ENCODE measurements at places on chromosomes 16 and 17.
A peak's percentile ranks its signal among the peaks of the same experiment; 100 is the strongest.

DNA sequence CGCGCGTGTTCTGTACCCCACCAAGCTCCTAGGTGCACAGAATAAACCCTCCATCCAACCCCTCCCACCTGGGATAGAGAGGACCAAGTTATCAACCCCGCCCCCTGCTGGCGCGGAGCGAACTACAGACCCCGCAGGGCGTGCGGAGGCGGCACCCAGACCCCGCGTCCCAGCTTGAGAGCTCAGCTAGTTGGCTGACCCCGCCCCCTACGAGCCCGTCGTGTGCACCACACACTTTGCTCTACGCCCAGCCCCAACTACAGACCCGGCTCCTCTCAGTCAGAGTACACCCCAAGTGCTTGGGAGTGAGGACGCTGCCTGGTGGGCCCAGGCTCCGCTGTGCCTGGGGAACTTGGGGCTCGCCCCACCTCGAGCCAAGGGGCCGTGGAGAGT lies 1.5 kb downstream of the GRIN2A start:
- no peak for DNase-seq

GRCh38 chr17:72962106-72962505 lies 130.4 kb downstream of the SLC39A11 start:
- no peak for DNase-seq

DNA sequence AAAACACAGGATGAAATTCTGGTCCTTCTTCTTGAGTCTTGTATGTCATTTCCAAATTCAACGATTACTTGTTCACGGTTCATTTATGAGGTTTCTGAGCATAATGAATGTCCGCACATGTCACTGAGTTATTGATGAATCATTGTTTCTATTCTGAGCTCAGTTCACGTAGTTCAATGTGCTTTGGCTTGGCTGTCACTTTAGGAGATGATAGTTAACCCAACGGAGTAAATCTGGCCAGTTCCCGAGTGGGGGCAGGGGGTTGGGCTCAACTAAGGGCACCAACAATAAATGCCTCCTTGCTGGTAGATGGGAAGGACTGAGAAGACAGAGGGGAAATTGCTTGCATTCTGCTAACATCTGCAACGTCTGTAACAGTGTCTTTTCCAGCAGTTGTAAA lies 239.4 kb upstream of the HSBP1 start:
- no peak for DNase-seq

GRCh38 chr16:25625620-25626019 lies 66.1 kb upstream of the HS3ST4 start:
- no peak for DNase-seq

DNA sequence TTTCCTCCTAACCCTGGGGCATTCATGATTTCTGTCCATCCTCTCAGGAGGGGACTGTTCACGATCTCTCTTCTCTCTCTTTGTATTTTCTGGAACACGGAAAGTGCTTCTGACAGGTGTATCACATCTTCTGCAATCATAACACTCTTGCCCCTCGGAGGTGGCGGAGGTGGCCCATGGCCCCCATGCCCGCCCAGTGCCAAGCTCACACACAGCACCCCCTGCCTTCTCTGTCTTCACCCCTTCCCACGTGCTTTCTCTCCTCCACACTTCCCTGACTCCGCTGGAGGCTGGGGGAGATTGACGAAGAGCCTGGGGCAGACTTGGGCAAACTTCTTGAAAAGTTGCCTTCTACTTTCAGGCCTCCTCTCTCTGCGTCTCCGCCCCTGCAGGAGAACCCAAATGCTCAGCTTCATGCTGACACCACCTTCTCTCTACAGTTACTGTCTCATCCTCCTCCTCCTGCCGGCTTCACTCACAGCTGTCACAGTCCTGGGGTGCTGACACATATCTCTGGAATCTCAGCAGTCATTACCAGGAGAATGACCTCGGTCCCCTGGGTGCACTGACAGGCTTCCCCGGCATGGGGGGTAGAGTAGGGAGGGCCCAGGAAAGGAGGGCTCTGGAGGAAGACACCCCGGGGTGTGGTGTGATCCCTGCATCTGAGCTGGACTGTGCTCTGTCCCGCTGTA lies 127.1 kb downstream of the ENGASE start:
- no peak for DNase-seq

GRCh38 chr17:78001612-78002011 lies 43.1 kb downstream of the TNRC6C start:
- DNase-seq, result no peak

DNA sequence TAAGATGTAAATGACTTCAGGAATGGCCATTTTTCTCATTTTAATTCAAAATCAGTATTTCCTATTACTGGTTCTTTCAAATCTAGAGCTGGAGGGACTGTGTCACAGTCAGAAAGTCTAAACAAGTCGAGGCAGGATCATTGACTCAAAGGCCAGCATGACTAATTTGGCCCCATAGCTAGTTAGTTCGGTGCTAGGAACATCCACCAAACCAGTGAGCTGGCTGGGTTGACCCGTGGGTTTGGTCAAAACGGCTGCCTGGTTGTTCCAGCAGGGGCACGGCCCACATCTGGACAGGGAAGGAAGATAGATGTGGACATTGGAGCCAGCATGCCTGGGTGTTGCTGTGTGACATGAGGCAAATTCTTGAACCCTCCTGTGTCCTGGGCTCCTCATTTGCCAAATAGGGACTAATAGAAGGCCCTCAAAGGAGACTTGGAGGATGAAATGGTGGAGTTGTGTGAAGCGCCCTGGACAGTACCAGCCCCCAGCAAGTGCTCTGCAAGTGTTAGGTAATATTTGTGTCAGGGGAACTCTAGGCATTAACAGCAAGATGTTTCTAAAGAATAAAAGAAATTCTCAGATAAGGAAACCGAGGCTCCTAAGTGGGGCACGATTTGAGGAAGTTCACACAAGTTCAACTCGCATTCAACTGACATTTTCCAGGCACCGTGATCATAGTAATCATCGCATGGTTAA lies 46.2 kb downstream of the MEOX1 start:
- DNase-seq, result no peak

DNA sequence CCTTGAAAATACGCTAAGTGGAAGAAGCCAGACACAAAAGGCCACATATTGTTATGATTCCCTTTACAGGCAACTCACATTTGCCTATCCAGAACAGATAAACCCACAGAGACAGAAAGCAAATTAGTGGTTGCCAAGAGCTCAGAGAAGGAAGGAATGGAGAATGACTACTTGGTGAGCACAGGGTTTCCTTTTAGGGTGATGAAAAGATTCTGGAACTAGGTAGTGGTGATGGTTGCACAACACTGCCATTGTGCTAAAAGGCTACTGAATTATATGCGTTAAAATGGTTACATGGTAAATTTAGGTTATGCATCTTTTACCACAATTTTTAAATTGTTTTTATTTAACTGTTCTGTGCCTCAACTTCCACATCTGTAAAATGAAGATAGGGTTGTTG lies 4.4 kb downstream of the COPRS start:
- no peak for DNase-seq

DNA sequence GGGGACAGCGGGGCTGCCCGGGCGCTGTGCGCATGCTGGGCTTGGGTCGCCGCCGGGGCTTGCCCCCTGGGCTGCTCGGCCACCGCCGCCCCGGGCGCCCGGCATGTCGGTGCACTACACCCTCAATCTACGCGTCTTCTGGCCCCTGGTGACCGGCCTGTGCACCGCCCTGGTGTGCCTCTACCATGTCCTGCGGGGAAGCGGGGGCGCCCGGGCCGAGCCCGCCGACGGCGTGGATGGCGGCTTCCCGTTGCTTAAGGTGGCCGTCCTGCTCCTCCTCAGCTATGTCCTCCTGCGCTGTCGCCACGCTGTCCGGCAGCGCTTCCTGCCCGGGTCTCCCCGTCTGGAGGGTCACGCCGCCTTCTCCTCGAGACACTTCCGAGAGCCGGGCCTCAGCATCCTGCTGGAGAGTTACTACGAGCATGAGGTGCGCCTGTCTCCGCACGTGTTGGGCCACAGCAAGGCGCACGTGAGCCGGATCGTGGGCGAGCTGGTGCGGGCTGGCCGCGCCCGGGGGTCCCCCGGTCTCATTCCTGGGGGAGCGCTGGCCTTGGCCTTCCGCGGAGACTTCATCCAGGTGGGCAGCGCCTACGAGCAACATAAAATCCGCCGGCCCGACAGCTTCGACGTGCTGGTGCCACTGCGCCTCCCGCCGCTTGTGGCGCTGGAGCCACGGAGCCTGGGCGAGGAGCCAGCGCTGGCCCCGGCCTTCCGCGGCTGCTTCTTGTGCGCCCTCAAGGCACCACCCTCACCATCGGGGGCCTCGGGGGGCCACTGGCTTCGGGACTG lies 789 bp downstream of the ITPRIPL2 start:
- no peak for DNase-seq

DNA sequence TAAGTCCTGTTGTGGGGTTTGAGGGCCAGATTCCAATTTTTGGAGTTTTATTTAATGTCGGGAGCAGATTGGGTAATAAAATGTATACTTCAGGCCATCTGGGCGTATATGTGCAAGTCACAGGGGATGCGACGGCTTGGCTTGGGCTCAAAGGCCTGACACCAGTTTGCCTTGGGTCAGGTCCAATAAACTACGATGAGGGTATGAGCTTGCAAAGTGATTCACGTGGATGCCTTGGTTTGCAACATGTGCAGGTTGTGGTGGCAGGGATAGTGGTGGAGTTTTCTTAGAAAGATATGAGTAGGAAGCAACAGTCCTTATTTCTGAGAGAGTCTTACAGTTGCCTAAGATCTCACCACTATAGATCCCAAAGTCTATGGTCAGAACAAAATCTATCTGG lies 157.0 kb upstream of the CDH11 start:
- DNase-seq, result no peak

- no peak for DNase-seq
These were observed 29.3 kb downstream of the GNGT2 start for GRCh38 chr17:49180998-49181635.

DNA sequence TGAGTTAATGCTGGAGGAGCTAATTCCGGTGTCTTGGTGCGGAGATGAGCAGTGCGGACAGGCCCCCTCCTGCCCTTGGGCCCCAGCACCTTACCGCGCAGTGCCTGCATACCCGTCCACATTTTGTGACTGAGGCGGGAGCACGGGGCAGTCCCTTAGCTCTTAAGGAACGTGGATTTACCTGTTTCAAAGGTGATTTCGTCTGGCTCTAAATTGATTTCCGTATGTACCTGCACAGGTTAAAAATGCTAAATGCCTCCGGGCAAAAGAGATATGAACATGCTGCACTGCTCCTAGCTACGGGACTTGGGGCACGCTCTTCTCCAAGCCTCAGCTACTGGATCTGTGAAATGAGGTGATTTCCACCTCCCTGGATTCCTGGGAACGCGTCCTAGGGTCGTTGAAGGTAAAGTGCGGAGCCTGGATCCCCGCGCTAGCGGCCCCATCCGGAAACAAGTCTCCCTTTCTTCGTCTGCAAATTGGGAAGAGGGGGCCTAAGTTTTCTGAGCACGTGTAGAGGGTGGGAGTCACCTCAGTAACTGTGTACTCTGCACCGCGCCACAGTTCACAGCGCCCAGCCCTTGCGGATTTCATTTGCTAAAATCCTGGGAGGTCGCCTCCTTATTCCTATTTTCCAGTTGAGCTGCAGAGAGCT lies 669 bp upstream of the CRISPLD2 start:
- no peak for DNase-seq

DNA sequence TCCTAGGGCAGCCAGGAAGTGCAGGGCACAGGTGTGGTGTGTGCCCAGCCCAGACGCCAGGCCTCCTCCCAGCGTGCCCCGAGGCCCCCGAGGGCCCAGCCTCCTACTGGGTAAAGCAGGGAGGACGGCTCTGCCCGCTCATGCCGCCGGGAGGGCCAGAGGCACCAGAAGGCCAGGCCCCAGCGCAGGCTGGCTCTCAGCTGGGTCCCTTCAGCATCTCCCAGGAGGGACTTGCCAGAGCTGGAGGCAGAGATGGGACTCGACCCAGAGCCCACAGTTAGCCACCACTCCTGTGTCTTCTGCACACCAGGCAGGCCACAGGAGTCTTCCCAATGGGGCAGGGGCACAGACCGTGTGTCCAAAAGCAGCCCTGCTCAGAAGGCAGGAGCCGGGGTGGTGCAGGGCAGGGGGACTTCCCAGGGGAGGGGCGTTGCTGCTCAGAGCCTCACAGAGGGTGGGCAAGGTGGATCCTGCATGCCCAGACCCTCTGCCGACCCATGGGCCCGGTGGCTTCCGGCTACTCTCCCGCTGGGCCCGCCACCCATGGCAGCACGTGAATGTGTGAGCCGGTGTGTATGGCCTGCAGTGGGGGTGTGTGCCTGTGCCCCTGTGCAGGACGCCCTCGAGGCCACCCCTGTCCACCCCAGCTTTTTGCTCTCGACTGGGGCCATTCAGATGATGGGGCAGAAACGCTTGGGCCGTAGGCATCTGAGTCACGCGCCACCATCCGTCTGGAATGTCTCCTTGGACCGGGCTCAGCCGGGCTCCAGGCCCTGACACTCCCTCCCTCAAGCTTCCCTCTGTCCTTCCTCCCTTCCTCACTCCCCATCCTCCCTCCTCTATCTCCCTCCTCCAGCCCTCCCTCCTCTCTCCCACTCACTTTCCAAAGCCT lies 5.7 kb upstream of the ZNF469 start:
- DNase-seq, result no peak

GRCh38 chr17:73100363-73100762 lies 7.9 kb upstream of the SLC39A11 start:
- DNase-seq, result no peak

DNA sequence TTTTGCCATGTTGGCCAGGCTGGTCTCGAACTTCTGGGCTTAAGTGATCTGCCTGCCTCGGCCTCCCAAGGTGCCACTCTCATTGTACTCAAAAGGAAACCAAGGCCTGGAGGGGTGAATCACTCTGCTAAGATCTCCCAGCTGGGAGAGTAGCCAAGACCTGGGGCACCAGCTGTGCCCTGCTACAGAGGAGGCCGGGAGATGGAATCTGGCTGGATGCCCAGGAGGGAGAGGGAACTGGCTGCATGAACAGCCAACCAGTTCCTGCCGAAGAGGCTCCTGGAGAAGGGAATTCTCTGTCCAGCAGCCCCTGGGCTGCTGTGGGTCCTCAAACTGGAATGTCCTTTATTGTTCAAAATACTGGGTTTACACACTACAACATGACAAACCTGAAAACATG lies 238.7 kb upstream of the CIBAR2 start:
- peak; percentile 90 for DNase-seq

DNA sequence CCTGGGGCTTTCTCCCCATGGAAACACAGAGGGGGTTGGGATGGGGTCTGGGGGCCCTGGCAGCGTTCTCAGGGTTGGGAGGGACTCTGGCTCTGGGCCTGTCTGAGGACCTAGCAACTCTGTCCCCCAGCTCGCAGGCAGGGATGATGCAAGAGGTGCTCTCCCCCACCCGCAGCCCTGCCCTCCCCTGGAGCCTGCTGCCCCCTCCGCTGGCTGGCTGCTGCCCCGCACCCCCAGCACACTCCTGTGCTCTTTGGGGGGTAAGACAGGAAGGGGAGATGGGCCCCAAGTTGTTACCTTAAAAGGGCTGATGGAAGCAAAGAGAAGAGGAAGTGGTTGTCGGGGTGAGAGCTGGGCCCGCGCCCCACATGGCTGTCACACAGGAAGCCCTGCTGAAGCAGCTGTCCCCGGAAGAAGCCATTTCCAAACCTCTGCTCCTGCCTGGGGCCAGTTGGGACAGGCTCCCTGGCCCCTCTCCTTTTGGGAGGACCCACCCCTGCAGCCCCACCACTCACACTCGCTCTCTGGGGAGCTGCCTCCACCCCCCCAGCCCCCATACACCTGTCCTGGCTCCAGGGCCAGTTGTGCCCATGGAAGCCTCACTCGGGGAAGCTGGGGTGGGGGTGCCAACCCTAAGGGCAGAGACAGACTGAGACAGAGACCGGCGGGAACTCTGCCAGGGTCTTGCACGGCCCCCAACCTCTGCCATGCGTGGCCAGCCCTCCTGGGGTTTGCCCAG lies 2.5 kb downstream of the CORO1A start:
- no peak for DNase-seq

- no peak for DNase-seq
These were observed 67.4 kb downstream of the MED13 start for GRCh38 chr17:61997664-61998063.

GRCh38 chr17:4006745-4007211 lies 42.5 kb upstream of the ATP2A3 start:
- no peak for DNase-seq

All from NCI-H1105 treated with DMSO at 0.1 percent for 48 hours (cell line).